ENCODE measurements at places on chromosomes 12 and 14.

DNA sequence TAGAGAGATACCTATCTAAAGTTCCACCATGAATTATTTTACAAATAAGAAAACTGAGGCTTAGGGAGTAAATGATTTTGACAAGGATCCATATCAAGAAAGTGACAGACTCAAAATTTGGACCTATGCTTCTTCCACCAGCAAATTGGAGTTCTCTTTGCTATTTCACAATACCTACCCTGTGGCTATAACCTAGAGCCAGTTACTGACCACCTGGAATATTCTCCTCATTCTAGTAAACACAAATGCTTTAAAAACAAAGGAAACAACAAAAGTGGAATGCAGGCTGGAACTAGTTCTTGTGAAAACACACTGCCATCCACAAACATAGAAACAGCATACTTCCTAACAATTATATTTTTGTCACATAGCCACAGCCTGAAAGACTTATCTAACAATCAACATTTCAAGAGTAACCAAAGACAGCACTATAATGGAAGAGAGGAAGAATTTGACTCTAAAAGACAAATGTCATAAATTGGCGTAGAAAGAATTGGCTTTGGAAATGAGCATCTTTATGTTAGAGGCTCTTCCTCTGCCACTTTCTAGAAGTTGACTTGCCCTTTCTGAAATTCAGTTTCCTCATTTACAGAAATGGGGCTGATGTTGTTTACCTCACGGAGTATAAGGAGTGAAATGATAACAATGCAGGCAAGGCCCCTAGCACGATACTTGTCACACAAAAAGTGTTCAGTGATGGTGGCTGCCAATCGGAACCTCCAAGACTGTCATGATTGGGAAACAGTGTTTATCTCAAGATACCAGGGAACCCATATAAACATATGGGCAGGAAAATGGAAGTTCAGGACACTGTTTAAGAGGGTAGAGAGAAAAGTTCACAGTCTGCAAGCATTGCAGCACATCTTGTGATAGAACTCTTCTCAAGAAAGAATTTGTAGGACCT, 138.6 kb upstream of the LGR5 start:
- H3K4me1 ChIP-seq = no peaks in the 10 kb centered on the region
- H3K36me3 ChIP-seq = no peaks in the 10 kb centered on the region
- no peak overlapping the region for H3K4me3 ChIP-seq
- no peak for DNase-seq
- no peaks in the 10 kb centered on the region for H3K27me3 ChIP-seq
- no peak overlapping the region for H3K27ac ChIP-seq

- H3K36me3 ChIP-seq = no peaks in the 10 kb centered on the region
- DNase-seq = no peak
- H3K27me3 ChIP-seq = no peaks in the 10 kb centered on the region
- H3K27ac ChIP-seq = no peak overlapping the region
- no peaks in the 10 kb centered on the region for H3K4me1 ChIP-seq
- no peak overlapping the region for H3K4me3 ChIP-seq
Measured at GRCh38 chr14:32985866-32986265, 47.2 kb downstream of the NPAS3 start.

DNA sequence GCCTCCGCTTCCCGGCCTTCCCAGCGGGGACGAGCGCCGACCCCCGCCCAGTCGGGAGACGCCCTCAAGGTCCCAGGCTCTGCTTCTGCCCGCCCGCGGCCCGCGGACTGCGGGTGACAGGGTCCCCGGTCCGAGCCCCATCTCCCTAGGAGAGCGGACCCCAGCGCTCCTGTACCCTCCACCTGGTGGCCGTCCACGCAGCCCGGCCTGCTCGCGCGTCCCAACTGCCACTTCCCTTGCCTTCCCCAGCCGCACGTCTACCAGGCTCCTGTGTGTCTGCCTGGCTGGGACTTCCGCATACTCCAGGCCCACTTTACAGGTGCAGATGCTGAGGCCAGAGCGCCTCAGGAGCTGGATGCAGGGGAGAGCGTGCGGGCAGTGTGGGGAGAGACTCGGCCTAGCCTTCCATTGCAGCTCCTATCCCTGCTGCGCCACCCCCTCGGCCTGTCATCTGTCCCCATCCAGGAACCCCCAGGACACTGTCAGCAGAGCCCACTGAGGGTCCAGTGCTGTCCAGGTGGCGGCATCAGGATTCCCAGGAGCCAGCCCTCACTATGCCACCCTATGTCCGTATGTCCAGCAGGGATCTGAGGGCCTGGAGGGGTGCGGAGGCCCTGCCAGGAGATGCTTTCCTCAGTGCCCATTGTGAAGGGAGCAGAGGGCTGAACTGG, 8.0 kb upstream of the ANKRD9 start:
- 0 out of 2 replicates have a peak, but pooled peaks cover 3% of the 10 kb centered on the region for H3K4me1 ChIP-seq
- peak overlapping the region; percentile 76 for H3K4me3 ChIP-seq
- DNase-seq = no peak
- no peaks in the 10 kb centered on the region for H3K36me3 ChIP-seq

DNA sequence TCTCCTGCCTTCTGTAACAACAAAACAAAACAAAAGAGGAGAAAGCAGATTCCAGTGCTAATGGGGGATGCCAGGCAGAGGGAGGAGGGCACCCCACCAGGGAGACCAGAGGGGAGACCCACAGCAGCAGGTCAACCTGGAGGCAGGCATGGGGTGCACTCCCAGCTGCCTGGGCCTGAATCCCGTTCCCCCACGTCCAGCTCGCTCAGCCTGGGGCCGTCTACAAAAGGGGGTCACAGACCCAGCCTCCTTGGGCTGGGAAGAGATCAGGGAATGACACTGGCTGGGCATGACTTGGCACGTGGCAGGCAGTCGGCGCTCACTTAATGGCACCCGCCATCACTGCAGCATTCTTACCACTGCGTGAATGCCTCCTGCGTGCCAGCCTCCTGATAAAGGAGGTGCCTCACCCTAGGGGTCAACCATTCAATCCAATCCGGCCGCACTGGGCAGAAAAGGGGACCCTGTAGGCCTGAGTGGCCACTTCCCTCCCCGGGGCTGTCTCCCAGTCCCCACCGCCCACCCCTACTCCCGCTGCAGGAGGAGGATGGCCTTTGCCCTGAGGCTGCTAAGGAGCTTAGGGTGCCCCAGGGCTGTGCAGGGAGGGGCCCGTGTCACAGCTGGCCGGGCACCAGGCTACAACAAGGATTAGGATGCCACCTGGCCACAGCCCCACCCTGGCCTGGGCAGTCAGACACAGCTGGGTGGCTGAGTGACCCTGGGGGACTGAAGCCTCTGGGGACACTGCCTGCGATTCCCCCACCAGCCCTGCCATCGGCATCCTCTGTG, 87.5 kb downstream of the NCOR2 start:
- no peak for DNase-seq
- H3K27ac ChIP-seq = peak overlapping the region; percentile 50
- peak overlapping the region; percentile 44 for H3K4me3 ChIP-seq
- H3K36me3 ChIP-seq = peaks cover 17% of the 10 kb centered on the region
- H3K4me1 ChIP-seq = peaks cover 18% of the 10 kb centered on the region
- no peaks in the 10 kb centered on the region for H3K27me3 ChIP-seq

DNA sequence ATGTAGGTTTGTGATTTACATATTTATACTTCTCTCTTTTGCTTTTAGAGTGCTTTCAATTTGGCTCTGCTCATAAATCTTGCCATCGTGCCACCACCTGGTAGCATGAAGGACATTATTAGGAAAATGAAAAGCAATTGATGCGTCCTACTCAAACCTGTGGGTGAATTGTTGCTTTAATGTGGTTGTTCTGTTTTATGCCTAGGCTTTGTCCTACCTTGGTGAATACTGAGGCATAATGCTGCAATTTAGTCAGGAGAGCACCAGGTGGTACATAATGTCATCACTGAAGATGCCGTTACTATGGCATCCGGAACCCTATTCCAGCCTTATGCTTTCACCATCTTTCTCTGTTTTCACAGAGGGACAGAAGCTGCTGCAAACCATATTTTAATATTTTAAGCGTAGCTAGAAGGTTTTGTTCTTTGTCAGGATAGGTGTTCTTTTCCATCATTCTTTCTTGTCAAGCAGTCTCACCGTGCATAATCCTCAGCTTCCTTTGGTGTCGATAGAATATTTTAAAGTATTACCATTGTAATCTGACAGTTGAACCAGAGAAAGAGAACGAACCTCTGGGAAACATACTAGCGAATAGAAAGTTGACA, 68.5 kb upstream of the PKP2 start:
- no peak for DNase-seq
- H3K4me3 ChIP-seq = no peak overlapping the region
- no peaks in the 10 kb centered on the region for H3K27me3 ChIP-seq
- no peak overlapping the region for H3K27ac ChIP-seq

Measured in PC-3 (cell line).